ENCODE measurements at places on chromosomes 2 and 18. TPM values are rescaled to one million over a fixed set of nuclear protein-coding genes. Genes with fewer than 3 reads are reported as not detected.
A peak's percentile ranks its signal among the peaks of the same experiment; 100 is the strongest.

The KCNG2 gene
- total RNA-seq: not detected

DNA sequence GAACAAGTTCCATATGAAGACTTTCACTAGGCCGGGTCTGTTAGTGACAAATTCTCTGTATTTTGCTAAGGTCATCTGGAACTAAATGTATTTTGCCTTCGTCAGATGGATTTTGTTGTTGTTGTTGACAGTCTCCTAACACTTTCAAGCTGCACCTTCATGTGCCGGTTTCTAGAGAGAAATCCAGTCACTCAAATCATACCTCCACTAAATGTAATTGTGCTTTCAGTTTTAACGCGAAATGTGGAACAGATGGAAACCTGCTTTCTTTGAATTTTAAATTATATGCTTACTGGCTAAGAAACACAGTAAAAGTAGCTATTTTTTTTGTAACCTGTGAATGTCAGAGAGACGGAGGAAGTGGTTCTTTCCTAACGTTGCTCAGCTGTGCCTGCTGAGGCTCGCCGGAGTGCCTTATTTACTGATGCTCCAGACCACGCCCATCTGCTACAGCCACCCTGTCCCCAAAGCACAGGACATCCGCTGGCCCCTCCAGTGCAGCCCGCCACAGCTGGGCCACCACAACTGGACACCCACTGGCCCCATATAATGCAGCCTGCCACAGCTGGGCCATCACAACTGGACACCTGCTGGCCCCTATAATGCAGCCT lies 134.7 kb downstream of the PXDN start:
- H3K4me3 ChIP-seq: no peak overlapping the region
- H3K27ac ChIP-seq: no peak overlapping the region
- peaks cover 2% of the 10 kb centered on the region for H3K36me3 ChIP-seq

The PCARE gene
- total RNA-seq: not detected

The PJVK gene
- 3.7 TPM for total RNA-seq

DNA sequence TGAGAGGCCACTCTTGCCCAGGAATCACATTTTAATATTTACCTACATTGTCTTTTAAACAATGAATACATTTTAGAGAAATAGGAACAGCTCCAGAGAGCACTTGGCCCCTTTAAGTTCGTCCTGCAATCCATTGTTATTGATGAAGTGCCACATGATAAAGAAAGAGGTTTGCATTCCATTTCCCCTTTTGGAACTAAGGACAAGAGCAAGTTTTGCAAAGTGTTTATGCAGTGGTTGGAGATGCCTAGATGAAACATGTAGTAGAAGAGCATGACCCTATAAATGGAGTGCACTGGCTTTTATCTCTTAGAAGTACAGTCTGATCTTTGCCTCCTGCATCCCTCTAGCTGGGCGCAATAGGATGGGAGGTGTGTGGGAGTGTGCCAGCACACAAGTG lies 118.7 kb upstream of the CNTNAP5 start:
- H3K4me3 ChIP-seq: no peak overlapping the region
- no peaks in the 10 kb centered on the region for H3K4me1 ChIP-seq
- no peak overlapping the region for H3K27ac ChIP-seq
- no peaks in the 10 kb centered on the region for H3K36me3 ChIP-seq
- DNase-seq: no peak

The LNPK gene
- 59.5 TPM for total RNA-seq

The NCOA1 gene
- total RNA-seq: 20.2 TPM

- H3K4me3 ChIP-seq: no peak overlapping the region
- H3K36me3 ChIP-seq: no peaks in the 10 kb centered on the region
- H3K27ac ChIP-seq: no peak overlapping the region
- no peak for DNase-seq
- no peaks in the 10 kb centered on the region for H3K27me3 ChIP-seq
- H3K4me1 ChIP-seq: peaks cover 9% of the 10 kb centered on the region
These were observed 651.1 kb downstream of the TDRD15 start for GRCh38 chr2:21774691-21775368.

DNA sequence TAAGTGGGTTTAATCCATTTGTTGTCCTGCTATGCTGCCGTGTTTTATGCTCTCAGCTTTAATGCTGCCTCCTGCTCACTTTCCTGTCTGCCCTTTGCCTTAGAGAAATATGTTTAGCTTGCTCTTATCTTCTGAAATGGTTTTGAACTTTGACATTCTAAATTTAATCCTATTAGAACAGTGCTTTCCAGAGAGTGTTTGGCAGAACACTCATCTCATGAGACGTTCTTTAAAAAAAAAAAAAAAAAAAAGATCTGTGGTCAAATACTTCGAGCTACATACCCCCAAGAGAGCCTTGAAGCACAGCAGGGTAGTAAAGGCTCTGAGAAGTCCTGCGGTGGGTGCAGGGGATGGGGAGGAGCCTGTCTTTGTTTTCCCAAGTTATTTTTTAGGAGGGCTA lies 161.3 kb downstream of the SPP2 start:
- H3K4me3 ChIP-seq: no peak overlapping the region
- peak overlapping the region; percentile 25 for H3K27ac ChIP-seq
- no peaks in the 10 kb centered on the region for H3K27me3 ChIP-seq
- H3K4me1 ChIP-seq: peaks cover 12% of the 10 kb centered on the region

The SEPTIN2 gene
- total RNA-seq: 447 TPM

GRCh38 chr2:69436596-69436937 lies 668 bp downstream of the NFU1 start:
- H3K36me3 ChIP-seq: no peaks in the 10 kb centered on the region
- peaks cover 24% of the 10 kb centered on the region for H3K4me1 ChIP-seq
- no peak for DNase-seq

Data from chondrocyte (in vitro differentiated cells).